Amniotic epithelial cell (primary cell): ENCODE measurements at places on chromosomes 1 and 21.

GRCh38 chr21:45837936-45838335 is 143.6 kb upstream of the COL6A1 start:
- no peak for DNase-seq

DNA sequence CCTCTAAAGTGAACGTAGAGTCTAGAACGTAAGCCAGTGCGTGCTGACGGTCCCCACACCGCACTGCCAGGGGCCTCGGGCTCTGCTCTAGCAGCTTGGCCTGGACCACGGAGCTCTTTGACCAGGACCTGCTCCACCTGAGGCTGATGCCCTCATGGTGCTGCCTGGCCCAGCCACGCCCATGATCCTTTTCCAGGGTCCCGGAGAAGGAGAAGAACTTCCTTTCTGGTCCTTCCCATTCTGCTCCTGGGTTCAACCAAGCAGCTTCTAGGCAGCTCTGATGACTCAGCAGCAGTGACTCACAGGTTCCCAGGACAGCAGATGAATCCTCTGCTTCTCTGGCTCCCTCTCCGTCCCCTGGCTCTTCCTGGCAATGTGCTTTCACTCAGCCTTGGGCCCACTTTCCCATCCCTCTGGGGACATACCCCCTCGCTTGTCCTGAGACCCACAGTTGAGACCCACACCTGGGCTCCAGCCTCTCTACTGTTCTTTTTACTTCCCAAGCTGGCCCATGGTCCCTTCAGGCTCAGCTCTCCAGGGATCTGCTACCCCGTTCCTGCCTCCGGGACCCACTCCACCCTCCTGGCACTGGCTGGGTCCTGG is 246.3 kb upstream of the RAB4A start:
- DNase-seq = peak; percentile 88

- DNase-seq = peak; percentile 66
Observed at GRCh38 chr1:245751726-245752470, 597.1 kb downstream of the KIF26B start.

DNA sequence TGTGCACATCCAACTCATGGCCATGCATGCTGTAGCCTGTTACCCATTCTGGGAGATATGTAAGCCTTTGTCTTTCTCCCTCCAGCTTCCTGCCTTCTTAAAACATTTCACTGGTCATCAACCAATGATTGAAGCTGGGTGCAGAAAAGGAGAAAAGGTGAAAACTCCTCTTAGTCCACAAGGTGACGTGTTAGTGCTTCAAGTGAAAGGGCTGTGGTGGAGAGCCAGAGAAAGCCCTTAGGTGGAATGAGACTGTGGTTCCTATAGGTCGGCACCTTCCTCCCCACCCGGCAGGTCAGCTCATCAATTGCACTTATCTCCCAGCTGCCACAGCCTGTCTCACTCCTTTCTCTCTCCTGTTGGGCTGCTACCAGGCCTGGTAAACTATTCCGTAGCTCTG is 30.4 kb downstream of the ERG start:
- DNase-seq = no peak

DNA sequence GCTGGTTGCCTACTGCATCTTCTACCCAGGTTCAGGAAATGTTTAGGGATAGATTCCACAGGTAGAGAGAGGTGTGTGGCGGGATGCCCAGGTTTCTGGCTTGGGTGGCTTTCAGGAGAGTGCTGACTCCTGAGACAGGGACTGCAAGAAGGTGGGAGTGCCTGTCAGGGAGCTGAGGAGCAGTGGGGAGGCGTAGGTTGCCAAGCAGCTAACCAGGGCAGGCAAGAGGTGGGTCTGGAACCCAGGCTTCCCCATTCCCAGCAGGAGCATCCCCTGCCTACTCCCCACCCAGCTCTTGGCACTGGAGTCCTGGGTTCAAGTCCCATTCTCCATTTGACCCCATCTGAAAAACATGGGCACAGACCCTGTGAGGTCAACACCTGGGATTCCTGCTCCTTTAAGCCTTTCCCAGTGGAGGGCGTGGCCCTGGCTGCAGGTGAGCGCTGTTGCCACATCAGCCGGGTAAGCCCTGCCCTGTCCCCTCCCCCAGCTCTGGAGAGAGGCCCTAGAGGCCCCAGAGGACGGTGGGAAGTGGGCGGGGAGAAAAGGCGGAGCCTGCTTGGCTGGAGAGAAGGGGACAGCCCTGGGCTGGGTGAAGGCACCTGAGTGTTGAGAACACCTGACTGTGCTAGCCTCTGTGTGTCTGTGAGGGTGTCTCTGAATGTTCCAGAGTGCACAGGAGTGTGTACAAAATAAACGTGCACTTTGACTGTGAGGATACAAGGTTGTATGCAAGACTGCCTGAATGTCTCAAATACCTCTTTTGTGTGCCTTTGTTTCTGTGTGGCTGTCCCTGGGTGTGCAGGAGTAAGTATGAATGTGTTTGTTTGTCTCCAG is 14.0 kb upstream of the SYNC start:
- peak; percentile 49 for DNase-seq
